ENCODE measurements at places on chromosomes 11 and 22. TPM values are rescaled to one million over a fixed set of nuclear protein-coding genes. Genes with fewer than 3 reads are reported as not detected.

DBX1 gene
- not detected for total RNA-seq

- no peak for DNase-seq
Measured at GRCh38 chr11:14255238-14255534, 103.8 kb downstream of the RRAS2 start.

DNA sequence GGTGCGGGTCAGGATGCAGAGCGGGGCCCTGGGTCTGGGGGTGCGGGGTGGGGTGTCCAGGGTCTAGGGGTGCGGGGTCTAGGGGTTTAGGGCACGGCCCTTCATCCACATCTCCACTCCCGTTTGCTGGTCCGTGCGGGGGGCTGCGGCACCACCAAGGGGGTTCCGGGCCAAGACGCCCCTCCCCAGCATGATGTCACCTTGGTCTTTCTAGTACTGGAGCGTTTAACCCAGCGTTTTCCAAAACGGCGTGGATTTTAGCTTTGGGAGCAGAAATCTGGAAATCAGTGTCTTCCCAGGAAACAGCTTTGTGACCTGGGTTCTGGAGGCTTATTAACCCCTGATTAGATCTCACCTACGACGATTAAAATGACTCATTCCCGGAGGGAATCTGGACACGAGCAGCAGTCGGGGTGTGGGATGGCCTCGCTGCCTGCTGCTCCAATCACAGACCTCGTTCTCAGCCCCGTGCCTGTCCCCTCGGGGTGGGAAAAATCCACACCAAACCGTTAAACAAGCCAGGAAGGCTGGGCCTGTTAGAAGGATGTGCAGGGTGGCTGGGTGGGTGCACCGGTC lies 759 bp downstream of the AP2A2 start:
- peak; percentile 52 for DNase-seq

DNA sequence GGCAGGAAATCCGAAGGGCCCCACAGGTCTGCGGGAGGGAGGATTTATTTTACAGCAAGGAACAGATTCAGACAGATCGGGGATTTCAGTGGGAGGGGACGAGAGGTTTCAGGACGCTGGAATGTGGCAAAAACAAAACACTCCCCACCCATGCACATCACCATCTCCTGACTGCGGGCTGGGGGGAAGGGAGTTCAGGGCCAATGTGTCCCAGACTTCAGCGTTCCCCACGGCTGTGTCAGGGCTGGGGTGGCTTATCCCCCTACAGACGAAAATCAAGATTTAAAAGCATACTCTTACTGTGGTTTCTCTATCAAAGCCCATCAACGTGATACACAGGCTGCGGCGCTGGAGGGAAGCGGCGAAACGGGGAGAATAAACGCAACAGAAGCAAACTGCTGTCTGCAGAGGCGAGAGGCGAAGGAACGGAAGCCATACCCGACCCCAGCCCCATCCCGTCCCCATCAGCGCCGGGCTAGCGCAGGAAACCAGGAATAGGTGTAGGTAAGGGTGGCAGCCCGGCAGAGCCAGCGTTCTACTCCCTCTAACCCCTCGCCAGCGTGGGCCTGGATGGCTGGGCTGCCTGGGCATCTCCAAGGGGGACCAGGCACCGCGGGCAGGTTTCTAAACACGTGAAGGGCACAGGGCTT lies 2.7 kb downstream of the TENM4 start:
- DNase-seq, result peak; percentile 45

DNA sequence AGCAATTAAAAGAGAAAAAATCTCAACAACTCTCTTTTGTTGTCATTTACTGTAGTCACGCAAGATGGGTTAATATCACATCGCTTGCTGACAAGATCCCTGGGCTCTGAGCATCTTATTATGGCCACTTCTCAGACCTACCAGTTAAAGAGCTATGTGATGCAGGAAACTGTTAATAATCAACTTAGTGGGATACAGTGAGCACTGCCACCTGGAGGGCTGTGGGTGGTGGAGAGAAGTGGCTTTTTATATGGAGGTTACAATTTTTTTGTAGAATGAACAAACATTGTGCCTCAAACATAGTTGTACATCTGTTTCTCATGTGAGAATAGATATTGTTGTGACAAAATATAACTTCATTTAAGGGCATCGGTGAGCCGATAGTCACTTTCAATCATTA lies 181.0 kb downstream of the TENM4 start:
- DNase-seq, result peak; percentile 13

- DNase-seq, result no peak
Measured at GRCh38 chr11:84408946-84409411, 1122.8 kb upstream of the CCDC90B start.

DNA sequence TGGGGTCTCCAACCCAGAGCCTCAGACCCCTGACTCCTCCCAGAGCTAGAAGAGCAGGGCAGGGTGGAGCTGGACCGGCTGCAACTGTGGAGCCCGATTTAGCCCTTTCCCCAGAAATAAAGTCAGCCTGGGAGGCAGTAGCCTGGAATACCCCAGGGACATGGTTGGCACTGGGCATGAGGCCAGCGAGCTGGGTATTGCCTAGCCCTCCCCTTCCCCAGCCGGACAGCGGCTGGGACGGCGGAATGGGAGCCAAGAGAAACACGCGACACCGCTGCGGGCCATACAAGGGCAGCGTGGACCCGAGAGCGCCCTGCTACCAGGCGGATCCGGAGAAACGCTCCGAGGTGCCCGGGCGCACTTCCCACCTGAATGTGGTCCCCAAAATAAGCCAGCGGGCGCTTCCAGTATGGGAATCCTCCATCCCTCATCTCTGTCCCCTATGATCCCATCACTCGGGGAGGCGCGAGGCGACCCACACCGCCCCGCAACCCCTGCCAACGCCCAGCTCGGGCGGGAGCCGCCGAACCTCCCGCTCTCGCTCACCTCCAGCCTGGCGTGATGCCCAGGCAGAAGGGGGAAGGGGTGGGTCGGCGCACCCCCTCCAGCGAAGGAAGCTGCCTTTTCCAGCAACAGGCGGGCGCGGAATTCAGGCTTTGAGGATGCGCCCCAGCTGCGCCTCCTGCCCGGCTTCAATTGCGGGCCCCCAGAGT lies 758 bp downstream of the MCAM start:
- DNase-seq, result peak; percentile 63

DNA sequence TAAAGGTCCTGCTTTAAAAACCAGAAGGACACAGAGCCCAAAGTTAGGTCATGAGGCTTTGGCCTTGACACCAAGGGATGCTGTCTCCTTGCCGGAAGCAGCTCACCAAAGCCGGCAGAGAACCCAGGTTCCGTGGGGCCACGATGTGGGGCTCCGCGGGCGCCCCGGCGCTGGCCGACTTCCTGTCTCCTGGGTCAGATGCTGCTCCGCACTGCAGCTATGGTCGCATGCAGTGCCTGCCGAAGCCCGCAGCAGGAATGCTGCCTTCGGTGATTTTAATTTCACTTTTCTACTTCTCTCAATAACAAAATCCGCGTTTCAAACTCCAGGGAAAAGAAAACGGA lies 454 bp upstream of the OTUB1 start:
- DNase-seq, result no peak

DNA sequence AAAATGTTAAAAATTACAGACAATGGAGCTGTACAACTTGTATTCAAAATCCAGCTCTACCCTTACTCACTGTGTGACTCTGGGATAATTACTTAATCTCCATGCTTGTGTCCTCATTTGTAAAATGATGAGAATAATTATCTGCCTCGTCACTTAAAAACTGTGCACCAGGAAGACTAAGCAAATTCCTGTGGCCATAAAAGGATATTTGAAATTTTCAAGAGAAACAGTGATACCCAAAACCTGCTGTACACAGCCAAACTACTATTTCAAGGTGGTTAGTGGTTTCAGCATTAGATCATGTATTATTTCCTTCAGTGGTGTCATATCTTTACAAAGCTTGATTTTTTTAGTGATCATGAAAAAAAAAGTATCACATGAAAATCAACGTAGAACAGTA lies 136.9 kb downstream of the METTL15 start:
- DNase-seq, result no peak

KRTAP5-11 gene
- not detected for total RNA-seq

Measured in MCF 10A (cell line).